HepG2 (cell line): ENCODE measurements at places on chromosomes 1 and 21.

DNA sequence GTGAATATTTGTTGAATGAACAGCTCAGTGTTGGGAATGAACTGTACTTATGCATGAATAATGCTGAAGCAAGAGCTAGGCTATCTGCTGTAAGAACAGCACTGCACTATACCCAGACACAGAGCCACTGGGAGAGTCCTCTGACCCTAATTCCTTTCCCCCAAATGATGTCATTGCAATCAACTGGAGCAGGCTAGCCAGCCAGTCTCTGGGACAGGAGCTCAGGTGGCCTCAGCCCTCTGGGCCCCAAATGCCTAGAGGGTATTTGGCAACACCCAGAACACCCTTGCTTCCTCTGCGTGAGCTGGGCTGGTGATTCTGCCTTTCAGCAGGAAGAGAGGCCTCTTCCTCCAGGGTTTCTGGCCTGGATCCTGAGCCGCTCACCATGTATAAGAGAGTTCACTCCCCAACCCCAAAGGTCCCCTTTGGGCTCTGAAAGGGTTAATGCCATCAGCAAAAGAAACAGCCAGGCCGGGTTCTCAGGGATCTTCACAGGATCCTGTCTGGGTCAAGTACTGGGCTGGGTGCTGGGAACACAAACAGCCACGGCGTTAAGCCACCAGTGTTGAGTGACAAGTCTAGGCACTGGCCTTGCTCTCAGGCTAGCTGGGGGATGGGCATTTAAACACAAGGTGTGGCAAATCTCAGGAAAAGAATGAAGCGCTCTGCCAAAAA lies 3.7 kb upstream of the PADI4 start:
- DNase-seq = no peak

GRCh38 chr1:119779869-119780356 lies 11.2 kb upstream of the HMGCS2 start:
- DNase-seq = no peak

- DNase-seq = no peak
Observed at GRCh38 chr21:17667256-17667655, 54.6 kb upstream of the BTG3 start.

DNA sequence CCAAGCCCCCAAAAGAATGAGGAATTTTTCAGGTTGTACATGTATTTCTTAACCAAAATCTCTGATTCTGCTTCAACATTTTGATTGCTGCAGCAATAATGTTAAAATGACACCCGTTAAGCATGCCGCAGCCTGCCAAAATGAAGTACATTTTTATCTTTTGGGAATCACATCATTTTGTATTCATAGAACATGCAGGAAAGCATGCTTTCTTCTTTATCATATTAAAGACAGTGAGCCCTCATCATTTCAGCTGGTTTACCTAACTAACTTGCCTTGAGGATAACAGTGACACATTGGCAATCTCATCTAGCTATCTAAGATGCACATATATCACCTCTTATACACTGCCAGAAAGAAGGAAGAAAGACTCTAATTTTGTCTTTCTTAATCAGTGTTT lies 299.2 kb downstream of the LTN1 start:
- DNase-seq = no peak

DNA sequence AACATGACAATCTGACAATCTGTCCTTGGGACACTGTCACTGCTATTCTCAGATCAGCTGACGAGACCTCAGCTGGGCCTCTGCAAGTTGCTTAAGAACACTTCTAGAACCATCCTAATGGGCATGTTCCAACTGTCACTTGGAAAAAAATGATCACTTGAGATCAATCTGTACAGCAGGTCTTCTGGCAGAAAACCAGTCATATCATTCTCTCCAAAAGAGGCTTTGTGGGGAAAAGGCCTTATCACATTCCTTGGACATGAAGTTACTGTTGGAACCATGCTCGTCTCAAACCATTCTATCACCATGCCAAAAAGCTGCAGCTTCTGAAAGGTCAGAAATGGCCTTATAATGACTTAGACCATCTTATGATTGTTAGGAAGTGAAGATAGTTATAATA lies 744.2 kb downstream of the USP25 start:
- DNase-seq = no peak

GRCh38 chr1:162248854-162249535 lies 127.7 kb downstream of the SPATA46 start:
- DNase-seq = no peak

DNA sequence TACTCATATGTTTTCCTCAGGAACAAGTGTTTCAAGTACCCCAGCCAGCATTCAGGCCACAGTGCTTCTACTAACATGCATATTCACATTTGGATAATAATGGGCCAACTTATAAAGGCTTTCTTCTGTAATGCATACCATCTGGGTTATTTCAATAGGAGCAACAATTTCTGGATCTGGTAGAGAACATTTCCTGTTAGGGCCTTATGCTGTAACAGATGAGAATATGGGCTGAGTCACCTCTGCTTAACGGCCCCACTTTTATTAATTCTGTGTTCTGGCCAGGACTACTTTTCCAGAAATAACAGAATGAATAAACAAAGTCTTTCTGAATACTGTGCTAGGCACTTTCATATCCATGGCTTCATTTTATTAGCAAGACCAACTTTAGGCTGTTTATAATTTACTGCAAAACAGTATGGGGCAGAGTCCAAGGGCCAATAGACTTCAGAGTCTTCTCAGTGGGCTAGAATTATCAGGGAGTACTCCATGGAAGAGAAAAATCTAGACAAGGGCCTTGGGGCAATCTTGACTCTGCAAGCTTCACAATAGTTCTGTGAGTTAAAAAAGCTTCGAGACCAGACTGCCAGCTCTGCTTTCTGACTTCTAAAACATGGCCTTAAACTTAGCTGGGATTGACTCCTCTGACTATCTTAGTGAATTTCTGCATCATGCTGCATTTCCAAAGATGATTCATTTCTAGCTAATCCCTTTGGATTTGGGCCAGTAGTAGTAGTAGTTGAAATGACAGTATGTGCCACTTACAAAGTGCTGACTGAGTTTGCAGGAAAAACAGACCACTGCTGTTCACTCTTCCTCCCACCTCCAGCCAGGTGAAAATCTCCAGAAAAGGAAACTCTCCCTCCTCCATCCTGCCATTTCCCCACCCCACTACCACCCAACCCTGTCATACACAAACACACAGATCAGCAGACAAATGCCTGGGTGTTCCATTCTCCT lies 8.2 kb upstream of the SSX2IP start:
- DNase-seq = no peak

DNA sequence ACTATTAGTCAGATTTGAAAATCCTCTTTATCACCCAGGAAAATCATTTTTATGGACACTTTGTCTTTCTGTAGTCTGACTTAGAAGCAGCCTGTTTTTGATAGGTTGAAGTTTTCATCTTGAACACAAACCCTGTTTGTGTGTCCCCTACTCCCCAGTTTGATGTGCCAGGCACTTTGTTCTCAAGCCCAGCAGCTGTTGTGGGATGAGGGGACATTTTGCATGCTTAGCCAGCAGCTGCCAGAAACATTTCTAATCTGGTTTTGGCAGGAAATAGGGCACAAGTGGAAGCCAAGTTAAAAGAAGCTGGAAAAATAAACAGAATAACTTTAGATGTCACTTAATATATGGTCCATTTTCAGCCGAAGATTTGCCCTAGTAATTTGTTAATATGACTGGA lies 29.9 kb downstream of the ACTN2 start:
- no peak for DNase-seq

DNA sequence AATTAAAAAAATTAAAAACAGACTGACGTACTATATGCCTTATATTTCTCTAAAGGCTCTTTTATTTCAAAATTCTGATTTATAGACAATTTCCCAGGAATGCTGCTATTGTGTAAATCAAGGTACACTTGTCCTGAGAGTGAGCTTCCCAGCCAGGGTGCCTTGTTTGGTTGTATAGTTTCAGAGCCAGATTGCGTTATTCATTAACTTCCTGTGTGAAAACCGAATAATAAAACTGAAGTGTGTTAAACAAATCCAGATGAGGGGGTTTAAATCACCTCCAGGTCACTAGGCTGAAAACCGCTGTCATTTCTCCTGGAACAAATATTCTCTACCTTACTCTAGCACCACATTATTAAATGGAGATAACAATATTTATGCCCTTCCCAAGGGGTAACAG lies 68.7 kb downstream of the LMX1A start:
- no peak for DNase-seq

GRCh38 chr1:202243006-202243405 lies 49.4 kb downstream of the LGR6 start:
- no peak for DNase-seq

DNA sequence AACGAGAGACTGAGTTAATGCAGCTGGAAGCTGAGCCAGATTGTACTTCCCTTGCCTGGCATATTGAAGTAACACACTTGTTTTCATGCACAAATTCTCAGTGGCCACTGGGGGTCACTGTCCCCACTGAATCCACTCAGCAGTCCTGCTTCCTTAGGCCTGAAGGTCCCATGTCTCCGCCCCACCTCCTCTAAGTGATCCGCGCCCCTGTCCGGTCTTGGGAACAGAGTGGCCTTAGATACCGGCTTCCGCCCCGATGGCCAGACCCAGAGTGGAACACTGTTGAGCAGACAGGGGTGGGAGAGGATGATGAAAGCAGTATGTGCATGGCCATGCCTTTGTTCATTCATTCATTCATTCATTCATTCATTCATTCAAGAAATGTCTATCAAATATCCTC lies 34.8 kb downstream of the CHAF1B start:
- peak; percentile 63 for DNase-seq

DNA sequence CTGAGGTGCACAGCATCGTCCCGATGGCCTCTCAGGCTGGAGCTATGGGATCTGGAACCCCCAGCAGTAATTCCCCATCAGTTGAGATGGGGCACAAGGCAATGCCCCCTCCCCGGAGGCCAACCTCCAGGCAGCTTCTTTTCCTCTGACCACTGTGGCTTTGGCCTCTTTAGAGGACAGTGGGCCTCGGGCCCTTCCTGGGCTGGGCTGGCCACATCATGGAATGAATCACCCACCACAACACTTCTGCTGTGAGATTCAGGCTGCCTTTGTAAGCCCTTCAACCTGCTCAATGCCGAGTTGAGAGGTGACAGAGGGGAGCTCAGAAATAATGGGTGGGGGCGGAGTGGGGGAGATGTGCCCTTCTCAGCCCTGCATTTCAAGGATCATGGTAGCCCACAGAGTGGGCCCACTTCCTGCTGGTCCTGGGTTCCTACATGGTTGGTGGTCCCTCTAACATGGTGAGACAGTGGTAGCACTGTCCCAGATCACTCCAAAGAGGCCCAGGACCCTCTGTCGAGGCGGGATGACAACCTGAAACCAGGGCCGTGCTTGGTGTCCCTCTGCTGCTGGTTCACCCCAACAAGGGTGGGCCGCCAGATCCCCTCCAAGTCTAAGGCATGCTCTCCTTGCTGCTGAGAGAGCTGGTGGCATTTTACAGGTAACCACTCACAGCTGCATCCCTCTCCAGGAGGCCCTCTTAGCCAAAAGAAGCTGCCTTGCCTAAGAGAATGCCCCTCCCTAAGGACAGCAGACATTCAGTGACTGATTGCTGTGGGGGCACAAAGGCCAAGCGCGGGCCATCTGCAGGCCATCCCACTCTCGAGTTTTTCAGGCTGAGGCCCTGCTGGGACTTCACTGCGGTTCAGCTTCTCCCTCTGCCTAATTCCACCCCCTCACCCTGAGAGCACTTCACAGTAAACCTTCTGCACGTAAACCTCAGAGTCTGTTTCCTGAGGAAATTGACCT lies 29.7 kb upstream of the EVA1B start:
- DNase-seq = no peak

DNA sequence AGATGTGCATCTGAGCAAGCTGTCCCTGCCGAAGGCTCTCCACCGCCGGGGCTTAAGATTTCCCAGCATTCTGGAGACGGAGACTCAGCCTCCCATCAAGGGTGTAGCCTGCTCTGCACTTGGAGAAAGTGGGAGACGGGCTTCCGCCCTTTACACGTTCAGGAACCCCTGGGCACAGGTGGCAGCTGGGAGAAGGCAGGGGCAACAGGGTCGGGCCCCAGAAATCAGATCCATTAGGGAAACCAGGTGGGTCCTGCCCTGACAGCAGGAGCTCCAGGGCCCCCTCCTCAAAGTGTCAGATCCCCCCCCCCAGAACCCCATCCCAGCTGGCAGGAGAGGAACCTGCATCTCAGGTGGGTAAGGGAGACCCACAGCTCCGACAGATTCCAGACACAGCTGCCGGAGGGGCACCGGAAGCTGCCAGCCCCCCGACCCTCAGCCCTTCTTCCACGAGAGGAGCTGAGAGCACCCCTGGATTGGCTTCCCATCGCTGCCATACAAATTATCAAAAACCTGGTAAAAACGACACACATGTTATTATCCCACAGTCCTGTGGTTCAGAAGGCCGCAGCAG lies 236.6 kb downstream of the NPHP4 start:
- DNase-seq = no peak

- DNase-seq = no peak
Observed at GRCh38 chr1:110850627-110851026, 22.3 kb upstream of the CD53 start.

DNA sequence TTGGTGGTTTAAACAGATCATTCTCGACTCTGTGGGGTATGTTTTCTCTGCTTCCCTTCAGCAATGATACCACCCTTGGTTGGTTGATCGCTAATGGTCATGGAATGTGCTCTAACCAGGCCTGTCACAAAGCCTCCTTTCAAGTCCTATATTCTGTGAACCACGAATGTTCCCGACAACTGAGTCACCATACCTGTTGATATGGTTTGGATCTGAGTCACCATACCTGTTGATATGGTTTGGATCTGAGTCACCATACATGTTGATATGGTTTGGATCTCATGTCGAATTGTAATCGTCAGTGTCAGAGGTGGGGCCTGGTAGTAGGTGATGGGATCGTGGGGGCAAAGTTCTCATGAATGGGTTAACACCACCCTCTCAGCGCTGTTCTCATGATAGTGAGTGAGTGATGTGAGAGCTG lies 10.2 kb upstream of the CAMK2N1 start:
- DNase-seq = peak; percentile 65

GRCh38 chr1:36787312-36787913 lies 246.9 kb downstream of the GRIK3 start:
- DNase-seq = no peak

DNA sequence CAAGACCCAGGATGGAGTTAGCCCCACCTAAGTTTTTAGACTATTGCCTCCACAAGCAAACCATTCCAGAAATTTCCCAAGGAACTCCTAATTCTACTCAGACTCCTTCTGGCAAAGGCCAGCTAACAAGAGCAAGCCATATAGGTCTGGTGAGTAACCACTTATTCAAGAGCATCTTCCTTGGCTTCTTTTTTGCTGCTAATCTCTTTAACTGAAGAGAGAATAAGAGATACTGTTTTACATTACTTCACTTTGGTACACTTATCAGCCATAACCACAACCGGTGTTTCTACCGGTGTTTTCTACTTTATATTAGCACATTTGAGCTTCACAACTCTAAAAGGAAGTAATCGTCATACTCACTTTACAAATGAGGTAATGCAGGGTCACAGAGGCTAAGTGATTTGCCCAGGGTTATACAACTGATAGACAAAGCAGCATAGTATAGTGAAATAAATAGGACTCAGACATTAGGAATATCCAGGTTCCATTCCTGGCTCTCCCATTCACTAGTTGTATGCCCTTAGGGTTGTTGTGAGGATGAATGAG lies 1.7 kb upstream of the EPS15 start:
- DNase-seq = no peak

- no peak for DNase-seq
Observed at GRCh38 chr1:167452483-167452882, 65.8 kb downstream of the CD247 start.
